ENCODE measurements at places on chromosomes 11 and 22.

GRCh38 chr11:45590743-45591142 is 74.7 kb downstream of the CHST1 start:
- peak; percentile 8 for DNase-seq

- no peak for DNase-seq
Measured at GRCh38 chr22:37400719-37401118, 26.6 kb downstream of the ELFN2 start.

GRCh38 chr11:42257534-42257933 is 798.1 kb upstream of the LRRC4C start:
- DNase-seq = no peak

DNA sequence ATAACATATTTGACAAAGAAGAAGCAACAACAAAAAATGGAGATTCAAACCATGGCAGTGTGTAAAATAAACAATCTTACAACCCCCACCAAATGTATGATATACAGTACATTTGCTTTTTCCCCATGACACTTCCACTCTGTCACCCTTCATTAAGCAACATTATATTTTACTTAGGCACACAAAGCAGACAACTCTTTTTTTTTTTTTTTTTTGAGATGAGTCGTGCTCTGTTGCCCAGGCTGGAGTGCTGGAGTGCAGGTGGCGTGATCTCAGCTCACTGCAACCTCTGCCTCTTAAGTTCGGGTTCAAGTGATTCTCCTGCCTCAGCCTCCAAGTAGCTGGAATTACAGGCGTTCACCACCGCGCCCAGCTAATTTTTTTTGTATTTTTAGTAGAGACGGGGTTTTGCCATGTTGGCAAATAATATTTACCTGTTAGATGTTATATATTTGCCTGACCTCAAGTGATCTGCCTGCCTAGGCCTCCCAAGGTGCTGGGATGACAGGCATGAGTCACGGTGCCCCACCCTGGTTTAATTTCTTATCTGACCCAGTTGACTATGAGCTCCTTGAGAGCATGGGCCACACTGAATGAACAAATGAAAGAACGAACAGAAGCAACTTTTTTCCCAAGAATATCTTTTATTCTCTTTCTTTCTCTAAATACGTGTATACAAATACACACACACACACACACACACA is 5.5 kb upstream of the PCF11 start:
- DNase-seq = peak; percentile 77

DNA sequence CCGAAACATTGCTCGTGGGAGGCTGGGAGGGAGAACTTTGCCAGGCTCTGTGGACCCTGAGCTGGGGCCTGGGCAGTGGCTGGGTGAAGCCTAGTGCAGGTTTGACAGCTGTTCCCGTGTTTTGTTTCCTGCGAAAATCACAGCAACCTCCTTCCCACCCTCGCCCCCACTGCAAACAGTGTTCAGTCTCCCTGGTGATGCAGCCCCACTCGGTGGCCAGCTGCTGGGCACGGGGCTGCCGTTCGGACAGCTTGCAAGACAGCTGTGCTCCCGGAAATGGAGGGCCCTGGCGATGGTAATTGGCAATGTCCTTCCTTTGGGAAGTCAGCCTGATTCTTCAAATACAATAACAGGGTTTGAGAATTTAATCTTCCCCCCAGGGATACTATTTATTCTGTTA is 10.4 kb upstream of the GAL start:
- no peak for DNase-seq

DNA sequence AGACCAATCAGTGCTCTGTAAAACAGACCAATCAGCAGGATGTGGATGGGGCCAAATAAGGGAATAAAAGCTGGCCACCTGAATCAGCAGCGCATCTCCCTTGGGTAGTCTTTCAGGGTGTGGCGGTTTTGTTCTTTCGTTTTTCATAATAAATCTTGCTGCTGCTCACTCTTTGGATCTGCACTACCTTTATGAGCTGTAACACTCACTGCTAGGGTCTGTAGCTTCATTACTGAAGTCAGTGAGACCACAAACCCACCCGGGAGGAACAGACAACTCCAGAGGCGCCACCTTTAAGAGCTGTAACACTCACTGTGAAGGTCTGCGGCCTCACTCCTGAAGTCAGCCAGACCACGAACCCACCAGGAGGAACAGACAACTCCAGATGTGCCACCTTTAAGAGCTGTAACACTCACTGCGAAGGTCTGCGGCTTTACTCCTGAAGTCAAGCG is 175.5 kb upstream of the PDGFD start:
- DNase-seq = no peak

DNA sequence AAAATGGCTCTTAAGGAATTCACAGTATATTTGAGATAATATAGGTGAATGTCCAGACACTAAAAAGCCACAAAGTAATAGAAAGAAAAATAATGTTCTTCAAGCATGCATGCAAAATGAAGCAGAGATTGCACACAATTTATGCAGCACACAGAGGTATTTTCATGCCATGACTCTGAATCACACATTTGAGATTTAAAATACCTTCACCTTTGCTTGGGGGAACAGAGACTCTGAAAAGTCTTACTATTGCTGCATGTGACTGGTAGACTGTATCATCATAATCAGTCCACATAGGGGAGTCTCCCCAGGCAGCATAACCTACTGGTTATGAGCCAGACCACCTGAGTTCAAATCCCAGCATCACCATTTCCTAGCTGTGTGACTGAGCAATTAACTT is 96.2 kb downstream of the RCN1 start:
- no peak for DNase-seq

GRCh38 chr11:65434057-65434666 is 11.6 kb downstream of the NEAT1 start:
- no peak for DNase-seq

GRCh38 chr11:29957431-29957830 is 59.4 kb downstream of the KCNA4 start:
- no peak for DNase-seq

DNA sequence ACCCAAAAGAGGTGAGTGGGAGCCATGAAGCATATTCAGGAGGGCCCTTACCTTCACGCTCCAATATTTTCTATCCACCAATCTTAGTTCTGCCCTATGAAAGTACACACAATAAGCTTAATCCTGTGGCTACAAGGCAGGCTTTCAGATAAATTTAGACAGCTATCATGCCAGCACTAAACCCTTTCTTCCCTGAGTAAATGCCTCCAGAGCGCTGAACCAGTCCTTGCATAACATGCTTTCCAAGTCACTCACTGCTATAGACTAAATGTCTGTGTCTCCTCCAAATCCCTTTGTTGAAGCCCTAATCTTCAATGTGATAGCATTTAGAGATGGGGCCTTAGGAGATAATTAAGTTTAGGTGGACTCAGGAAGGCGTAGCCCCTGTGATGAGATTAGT is 50.3 kb upstream of the FIBIN start:
- no peak for DNase-seq

DNA sequence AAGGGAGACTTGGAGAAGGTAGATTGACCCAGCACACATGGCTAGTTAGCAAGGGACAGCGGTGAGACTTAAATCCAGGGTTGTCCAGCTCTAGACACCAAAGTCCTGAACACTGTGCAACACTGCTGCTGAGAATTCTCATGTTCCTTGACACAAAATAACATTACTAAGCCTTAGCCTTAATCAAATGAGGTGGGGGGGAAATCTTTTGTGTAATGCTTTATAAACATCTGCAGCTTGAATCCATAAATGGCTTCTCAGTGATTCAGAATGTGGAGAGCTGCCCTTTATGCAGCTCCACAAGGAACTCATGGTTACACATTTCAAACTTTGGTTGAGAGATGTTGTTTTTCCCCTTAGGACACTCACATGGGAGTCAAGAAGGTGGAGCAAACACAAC is 80.0 kb downstream of the CD44 start:
- DNase-seq = no peak

Measured in HT1080 (cell line).